Non-pigmented ciliary epithelial cell (primary cell): ENCODE measurements at places on chromosomes 5 and 9.

GRCh38 chr9:109242741-109243140 lies 75.7 kb upstream of the FRRS1L start:
- DNase-seq, result no peak

GRCh38 chr9:136051837-136052471 lies 43.1 kb downstream of the NACC2 start:
- DNase-seq, result peak; percentile 38

- no peak for DNase-seq
Measured at GRCh38 chr9:124465736-124466135, 15.5 kb downstream of the ADGRD2 start.

- no peak for DNase-seq
Measured at GRCh38 chr5:150625164-150625535, 15.3 kb upstream of the SYNPO start.

- peak; percentile 30 for DNase-seq
Measured at GRCh38 chr9:111431684-111432083, 52.5 kb downstream of the ECPAS start.

DNA sequence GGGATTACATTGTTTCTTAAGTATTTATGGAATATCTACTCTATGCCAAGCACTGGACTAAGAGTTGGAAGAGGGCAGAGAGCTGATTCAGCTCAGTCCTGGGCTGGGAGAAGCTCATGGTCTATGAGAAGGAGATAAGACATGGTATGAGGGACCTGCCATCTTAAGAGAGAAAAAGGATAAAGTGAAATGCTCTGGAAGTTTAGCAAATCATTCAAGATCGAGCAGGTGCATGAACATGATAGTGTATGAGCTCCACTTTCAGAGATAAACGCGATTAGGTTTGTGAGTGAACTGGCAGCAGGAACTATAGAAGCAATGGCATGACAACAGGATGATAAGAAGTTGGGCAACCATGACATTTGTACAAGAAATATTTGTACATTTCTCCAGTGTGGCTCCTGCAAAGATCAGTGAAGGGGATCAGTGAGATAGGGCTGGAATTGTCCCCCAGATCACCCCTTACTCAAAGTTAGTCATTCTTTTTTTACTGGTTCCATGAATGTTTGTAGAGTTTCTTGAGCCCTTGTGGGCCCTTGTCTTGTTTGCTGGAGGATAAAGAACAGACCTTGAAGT lies 26.6 kb upstream of the CCDC180 start:
- no peak for DNase-seq

DNA sequence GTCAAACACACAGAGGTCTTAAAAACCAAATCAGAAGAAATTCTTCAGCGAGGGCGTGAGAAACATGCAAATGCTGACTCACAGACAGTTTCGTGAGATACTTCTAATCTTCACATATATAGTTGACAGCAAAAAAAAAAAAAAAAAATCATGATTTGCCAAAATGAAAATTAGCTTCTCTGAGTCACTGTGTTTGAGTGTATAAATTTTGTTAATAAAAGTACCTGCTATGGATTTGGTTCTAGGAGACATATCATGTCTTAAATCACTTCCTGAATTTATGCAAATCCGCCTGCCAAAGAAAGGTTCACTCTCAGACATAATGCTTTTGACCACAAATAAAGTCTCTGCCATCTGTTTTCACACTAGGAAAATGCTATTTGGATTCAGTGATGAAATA lies 114.3 kb downstream of the SLC1A3 start:
- DNase-seq, result no peak

GRCh38 chr5:73327908-73328455 lies 120.6 kb downstream of the FOXD1 start:
- DNase-seq, result no peak

DNA sequence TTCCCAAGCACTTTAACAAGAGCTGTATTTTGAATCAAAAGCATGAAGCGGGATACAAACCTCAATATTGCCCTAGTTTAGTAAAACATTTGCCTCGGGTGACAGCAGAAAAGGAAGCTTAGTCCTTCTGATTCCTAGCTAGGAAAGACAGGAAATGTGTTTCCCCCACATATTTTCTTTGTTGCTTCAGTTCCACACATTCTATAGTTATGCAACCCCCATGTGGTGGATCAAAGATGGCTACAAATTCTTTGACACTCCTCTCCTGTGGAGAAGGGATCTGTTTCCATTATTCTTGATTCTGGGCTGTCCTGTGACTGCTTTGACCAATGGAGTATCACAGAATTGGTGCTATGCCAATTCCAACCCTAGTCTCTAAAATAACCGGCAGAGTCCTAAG lies 89.1 kb upstream of the SLC30A5 start:
- no peak for DNase-seq

GRCh38 chr5:142222225-142222865 lies 102.5 kb downstream of the SPRY4 start:
- DNase-seq, result no peak

DNA sequence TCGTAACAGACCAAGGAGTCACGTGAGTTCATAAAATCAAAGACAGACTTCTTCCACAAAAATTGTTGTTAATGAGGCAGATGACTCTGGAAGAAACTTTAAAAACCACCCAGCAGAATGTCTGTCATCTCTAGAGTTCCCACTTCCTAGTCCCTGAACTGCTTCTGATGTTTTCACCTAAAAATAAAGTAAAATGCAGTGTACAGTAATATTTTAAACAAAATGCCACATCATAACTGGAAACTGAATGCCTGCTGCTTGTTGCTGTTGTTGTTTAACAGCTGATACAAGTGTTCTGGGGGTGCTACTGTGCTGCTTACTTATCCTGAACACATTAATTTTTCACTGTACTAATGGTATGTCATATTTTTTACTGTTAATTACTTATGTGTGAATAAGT lies 577.2 kb downstream of the MTRR start:
- DNase-seq, result no peak

DNA sequence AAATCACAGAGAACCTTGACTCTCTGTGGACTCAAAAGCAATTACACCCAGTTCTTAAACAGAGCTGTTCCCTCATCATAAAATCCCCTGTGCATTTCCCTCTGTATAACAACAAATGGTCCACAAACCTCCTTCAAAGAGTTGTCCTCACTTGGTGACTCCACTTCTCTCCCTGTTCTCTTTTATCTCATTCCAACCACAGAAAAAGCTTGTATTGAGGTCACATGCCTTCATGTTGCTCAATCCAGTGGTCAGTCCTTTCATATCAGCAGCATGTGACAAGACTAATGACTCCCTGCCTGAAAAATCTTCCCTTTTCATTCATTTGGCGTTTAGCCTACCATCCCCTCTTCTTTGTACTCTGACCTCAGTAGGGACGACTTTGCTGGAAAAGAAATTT lies 158.0 kb downstream of the DEPDC1B start:
- DNase-seq, result peak; percentile 73

- DNase-seq, result no peak
Measured at GRCh38 chr9:36263683-36264082, 5.4 kb upstream of the GNE start.

DNA sequence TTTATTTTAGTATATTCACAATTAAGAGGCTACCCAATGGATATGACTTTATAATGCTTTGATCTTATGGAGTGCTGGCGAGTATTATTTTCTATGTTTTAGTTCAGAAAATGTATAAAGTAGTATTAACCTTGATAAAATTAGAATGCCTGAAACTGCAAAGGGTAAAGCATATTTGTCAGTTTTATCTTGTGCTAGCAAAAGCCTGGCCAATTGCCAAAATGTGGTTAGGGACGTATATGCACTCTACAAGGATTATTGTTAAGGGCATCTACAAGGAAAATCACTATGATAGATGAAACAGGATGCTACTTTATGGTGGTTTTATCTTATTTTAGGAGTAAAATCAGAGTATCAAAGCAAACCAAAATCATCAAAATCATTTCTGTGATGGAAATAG lies 281.7 kb downstream of the CCDC171 start:
- DNase-seq, result no peak

GRCh38 chr5:110916381-110917049 lies 155.0 kb upstream of the TSLP start:
- DNase-seq, result peak; percentile 94

DNA sequence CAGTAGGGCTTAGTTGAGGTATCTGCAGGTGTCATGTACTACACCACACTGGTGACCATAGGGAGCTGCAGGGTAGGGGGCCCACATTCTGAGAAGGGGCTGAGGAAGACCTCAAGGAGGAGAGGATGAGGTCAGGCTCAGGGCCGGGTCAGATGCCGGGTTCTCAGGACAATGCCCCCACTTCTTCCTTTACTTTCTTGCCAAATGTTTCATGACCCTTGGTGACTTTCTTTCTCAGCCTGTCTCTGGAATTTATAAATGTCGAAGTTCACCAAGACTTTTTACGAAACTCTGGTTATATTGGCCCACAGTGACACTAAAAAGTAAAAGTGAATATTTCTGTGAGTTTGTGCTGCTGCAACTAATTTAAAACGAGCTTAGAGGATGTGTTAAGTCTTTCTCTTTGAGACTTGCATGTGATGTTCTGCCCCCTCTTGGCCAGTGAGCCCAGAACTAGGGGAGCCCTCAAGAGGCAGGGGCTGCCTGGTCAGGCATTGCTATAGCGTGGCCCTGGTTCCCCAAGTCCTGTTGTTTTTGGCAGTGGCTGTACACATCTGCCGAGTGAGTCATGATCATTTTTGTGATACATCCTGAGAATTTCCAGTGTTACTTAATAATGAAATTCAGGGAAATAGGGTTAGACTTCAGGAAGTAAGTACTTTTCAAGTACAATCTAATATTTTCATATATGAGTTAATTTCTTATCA lies 11.2 kb downstream of the ACO1 start:
- peak; percentile 83 for DNase-seq

DNA sequence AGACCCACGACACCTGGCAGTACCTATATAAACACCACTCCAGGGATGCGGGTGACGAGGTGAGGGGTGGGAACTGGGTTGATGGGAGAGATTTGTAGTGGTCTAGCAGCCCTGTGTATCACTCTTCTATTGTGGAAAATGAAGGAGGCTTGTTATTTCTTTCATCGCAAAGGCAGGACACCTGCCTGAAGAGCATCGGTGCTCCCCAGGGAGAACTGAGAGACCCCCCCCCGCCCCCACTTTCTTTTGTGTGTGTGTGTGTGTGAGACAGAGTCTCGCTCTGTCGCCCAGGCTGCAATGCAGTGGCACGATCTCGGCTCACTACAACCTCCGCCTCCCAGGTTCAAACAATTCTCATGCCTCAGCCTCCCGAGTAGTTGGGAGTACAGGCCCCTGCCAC lies 8.3 kb upstream of the WDR5 start:
- DNase-seq, result no peak

- DNase-seq, result no peak
Measured at GRCh38 chr5:58211441-58211840, 248.4 kb downstream of the PLK2 start.

DNA sequence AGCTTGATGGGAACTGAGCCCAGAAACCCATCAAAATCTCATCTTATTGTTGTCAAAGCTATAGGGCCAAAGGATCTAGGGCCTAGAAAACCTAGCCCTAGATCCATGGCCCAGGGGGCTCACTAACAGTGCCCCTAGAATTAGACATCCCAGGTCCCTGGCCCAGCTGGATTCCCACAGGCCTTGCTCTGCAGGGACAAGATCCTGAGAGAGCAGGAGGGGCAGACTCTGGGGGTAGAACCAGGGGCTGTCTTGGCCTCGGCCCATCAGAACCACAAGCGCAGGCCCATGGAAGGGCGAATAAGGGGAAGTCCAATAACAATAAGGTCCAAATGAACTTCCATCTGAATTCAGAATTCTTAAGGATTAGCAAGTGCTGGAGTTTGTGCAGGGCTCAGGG lies 69.6 kb downstream of the IL6ST start:
- DNase-seq, result no peak

DNA sequence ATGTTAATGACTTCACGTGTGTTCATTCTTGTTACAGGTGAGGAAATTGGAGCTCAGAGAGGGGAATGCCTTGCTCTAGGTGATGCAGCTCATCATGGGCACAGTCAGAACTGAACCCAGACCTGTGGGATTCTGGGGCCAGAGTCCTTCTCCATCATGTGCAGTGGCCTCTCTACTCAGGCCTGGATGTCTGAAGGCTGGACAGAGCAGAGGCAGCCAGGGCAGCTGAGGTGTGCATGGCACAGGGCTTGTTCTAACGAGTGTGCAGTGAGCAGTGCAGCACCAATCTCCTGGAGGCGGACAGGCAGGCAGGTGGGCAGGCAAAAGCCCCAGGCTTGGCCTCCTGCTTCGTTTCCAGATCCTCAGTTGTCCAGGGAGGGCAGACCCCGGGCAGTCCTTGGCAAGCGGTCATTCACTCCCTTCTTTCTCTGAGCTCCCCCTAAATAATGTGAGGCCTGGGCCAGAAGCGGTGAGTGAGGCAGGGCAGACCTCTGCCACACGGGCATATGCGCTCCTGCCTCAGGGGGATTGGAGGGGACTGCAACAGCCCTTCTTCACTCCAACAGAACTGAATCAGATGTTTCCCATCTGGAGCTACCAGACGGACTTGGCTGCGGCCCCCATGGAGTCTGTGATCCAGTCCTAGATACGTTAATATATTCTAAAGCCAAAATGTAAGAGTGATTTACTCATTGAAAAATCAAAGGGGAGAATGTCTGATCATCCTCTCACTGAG lies 68.7 kb upstream of the FSTL4 start:
- DNase-seq, result no peak

- no peak for DNase-seq
Measured at GRCh38 chr9:8809741-8810140, 1010.2 kb upstream of the DMAC1 start.

GRCh38 chr9:77764894-77765780 lies 117.0 kb upstream of the GNA14 start:
- peak; percentile 43 for DNase-seq

- no peak for DNase-seq
Measured at GRCh38 chr9:23307731-23308513, 518.1 kb downstream of the ELAVL2 start.

DNA sequence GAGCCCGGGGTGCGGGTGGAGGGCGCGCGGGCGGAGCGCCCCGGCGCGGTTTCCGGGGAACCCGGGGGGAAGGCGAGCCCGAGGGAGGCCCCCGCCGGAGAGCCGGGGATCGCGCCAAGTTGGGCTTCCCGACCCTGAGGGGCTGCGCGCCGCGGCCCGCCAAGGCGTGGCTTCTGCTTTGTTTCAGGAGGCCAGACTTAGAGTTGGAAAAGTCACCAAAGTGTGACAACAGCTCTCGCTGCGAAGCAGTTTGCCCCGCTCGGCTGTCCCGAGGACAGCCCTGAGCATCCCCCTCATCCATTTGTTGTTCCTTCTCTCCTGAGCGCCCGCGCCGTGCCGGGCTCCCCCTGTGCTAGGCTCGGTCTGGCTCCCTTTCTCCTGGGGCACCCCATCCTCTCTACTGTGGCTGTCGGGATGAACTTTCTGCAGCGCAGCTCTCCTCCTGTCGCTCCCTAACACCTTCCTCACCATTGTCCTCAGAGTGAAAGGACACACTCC lies 410 bp downstream of the GLIPR2 start:
- DNase-seq, result no peak

GRCh38 chr5:34854459-34855174 lies 15.7 kb downstream of the TTC23L start:
- peak; percentile 26 for DNase-seq

GRCh38 chr9:121707477-121708424 lies 56.3 kb downstream of the DAB2IP start:
- no peak for DNase-seq
